ENCODE measurements at places on chromosomes 3 and 15.

- no peak for DNase-seq
These were observed 543.3 kb upstream of the UBE2E2 start for GRCh38 chr3:22659651-22660475.

DNA sequence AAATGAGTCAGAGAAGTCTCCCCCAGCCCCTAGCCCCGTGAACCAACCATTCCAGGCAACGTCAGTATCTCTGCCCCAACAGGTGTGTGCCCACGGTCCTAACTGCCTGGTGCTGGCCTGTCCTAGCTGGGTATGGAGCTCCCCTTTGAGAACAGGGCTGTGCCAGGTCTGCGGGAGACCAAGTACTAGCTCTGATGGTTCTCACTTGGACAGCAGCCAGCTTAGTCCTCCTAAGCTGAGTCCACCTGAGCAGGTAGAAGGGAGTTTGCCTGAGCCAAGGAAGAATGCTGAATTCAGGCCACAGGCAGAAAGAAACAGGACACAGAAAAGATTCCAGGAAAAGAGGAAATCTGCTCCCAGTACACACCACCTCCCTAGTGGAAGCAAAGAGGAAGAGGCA, 33.1 kb upstream of the PARL start:
- DNase-seq: no peak

DNA sequence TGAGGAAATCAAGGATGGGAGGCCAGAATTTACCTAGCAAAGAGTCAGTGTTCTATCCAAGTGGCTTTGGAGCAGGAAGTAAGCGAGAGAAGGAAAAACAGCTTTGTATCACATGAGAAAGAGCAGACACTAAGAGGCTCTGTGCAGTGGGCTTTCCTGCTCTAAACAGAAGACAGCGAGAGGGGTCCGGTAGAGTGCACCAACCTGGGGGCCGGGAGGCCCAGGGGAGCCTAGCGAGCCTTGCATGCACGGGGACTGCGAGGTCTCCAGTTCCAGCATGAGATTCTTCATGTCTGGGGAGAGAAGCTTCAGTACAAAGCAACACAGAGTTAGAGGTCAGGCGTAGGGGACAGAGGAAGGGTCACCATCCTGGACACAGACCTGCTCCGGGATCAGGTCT, 33.5 kb downstream of the COLQ start:
- no peak for DNase-seq

DNA sequence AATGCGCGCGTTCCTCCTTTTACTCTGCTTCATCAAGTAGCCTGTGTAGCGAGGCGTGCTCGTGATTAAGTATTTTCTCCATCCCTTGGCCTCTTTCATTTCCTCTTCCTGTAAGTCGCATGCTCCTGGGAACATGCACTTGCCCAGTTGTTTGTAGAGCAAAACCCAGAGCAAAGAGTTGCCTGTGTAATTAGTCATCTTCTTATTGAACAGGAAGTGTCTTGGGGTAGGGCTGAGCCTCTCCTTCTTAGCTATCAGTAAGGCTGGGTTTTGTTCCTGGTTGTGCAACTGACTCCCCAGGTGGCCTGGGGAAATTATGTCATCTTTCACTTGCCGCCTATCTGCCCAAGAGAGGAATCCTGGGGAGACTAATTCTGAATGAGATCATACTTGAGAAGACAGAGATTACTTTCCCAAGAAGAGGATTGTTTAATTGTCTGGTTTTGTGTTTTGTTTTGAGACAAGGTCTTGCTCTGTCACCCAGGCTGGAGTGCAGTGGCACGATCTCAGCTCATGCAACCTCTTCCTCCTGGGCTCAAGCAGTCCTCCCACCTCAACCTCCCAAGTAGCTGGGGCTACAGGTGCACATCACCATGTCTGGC, 14.9 kb downstream of the LIPH start:
- DNase-seq: no peak

DNA sequence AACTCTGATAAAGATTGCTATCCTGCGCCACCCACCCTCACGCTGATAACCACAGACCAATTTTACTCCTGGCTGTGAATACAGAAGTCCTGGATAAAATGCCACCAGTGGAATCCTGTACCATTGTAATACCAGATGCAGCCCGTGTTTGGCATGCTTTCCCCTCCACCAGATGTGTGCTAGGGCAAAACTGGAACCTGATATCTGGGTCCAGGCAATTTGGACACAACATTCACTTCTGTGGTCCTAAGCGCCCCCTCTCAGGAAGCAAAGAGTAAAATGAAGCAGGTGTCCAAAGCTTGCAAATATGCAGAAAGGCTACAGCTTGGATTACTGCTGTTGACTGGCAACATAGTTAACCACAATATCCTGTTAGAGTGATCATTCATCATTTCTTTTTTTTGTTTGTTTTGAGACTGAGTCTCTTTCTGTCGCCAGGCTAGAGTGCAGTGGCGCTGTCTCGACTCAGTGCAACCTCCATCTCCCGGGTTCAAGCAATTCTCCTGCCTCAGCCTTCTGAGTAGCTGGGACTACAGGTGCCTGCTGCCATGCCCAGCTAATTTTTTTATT, 32.8 kb downstream of the LOXL1 start:
- no peak for DNase-seq

GRCh38 chr15:66482539-66482938, 15.0 kb downstream of the SNAPC5 start:
- DNase-seq: no peak

DNA sequence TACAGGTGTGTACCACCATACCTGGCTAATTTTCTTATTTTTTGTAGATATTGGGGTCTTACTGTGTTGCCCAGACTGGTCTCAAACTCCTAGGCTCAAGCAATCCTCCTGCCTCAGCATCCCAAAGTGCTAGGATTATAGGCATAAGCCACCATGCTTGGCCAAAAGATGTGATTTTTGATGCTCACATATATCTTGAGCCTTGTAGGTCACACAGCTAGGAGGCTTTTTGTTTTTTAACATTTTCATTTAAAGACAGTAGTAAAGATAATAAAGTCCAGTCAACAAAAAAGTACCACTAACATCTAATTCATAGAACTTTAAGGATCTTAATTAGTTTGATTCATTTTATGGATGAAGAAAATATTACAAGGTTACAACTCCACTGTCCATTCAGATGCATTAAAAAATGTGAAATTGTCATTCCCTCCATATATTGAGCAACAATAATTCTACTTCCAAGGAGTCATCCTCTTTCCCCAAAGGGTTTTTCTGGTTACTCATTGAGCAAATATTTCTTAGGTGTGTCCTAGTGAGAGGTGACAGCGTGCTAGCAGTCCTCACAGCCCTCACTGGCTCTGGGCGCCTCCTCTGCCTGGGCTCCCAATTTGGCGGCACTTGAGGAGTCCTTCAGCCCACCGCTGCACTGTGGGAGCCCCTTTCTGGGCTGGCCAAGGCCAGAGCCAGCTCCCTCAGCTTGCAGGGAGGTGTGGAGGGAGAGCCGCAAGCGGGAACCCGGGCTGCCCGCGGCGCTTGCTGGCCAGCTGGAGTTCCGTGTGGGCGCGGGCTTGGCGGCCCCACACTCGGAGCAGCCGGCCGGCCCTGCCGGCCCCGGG, 8.3 kb upstream of the TASOR start:
- no peak for DNase-seq

DNA sequence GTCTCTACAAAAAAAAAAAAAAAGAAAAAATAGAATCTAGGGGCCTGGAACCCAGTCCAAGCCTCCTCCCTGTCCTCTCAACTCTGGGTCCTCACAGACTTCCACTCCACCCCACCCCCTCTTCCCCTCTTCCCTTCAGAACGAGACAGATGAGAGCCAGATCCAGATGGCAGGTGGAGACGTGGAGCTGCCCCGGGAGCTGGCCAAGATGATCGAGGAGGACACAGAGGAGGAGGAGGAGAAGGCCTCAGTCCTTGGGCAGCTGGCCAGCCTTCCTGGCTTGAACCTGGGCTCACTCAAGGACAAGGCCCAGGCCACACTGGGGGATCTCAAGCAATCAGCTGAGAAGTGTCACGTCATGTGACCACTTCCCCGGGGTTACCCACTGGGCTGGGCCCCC, 3.6 kb downstream of the CPLX3 start:
- DNase-seq: no peak

- no peak for DNase-seq
These were observed 41.8 kb downstream of the FILIP1L start for GRCh38 chr3:100072326-100073048.

DNA sequence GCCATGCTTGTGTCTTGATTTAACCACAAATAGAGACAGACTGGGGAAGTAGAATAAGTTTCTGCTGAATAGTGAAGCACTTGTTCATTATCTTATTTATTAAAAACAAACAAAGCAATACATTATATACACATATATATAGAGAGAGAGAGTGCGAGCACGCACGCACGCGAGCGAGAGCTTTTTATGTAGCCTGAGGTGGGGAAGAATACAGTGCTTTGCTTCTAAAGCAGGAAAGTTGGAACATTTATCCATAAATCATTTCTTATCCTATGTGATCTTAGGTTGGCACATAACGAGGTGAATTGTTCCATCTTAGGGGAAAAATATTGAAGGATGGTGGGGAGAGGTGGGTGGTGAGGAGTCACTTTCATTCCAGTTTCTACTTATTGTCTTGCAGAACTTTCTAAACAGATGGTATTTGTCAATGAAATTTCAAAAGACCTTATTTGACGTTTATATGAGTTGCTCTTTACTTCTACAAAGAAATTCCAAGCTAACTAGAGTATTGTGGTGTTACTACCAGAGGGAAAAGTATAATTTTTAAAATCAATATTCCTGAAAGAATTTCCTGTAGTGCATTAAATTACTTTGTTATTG, 110.0 kb downstream of the ATG7 start:
- DNase-seq: no peak

DNA sequence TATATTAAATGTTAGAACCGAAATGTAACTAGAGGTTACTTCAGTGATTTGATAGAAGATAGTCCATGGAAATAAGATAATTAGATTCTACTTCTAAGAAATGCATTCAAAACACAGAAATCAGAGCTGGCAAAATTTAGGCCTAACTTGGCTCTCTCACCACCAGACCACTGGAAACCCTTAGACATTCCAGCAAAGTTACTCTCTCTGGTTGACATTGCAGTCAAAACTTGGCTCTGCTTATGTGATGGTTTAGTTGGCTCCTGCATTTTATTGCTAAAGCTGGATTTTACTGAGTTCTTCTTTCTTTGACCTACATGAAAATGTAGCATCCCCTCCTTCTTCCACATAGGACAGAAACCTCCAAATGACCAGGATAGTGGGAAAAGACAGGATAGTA, 35.4 kb upstream of the CBLB start:
- no peak for DNase-seq

- DNase-seq: no peak
These were observed 65.2 kb downstream of the TLE3 start for GRCh38 chr15:70032509-70032908.

DNA sequence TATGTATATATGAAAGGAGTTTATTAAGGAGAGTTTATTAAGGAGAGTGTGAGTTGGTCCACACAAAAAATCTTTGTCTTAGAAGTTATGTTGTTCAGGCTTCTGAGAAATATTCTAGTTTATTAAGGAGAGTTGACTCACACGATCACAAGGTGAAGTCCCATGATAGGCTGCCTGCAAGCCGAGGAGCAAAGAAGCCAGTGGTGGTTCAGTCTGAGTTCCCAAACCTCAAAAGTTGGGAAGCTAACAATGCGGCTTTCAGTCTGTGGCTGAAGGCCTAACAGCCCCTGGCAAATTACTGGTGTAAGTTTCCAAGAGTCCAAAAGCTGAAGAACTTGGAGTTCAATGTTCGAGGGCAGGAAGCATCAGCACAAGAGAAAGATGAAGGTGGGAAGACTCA, 42.4 kb upstream of the DAZL start:
- no peak for DNase-seq

DNA sequence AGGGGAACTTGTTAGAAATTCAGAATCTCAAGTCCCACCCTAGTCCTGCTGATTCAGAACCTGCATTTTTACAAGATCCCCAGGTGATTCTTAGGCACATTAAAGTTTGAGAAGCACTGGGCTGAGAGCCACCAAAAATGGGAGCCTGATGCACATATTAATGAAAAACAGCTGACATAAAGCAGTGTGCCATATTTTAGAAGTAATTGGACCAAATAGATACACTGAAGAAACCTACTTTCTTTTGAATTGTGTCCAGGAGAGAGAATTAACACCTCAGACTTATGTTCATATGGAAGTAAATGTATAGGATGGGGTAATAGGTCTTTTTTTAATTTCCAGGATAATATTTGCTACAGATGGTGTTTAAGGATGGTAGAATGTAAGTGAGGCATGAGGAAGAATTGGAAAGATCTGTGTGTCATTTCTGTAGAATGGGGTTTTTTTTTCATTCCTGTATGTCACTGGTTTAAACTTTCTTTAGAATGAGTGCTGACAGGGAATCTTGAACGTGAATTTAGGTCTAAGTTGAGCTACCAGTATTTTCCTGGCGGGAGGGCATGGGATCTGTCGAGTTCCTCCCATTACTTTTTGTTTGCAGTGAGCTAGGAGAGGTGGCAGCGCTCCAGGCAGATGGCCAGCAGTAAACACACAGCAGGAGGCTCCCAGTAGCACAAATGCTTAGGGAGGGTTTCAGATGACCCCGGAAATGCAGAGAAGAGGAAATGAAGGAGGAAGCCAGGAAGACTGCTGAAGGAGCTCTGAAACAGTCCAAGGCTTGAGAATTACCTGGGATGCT, 185.6 kb downstream of the PLCL2 start:
- no peak for DNase-seq

GRCh38 chr3:126539558-126540250, 15.7 kb downstream of the CHST13 start:
- no peak for DNase-seq

DNA sequence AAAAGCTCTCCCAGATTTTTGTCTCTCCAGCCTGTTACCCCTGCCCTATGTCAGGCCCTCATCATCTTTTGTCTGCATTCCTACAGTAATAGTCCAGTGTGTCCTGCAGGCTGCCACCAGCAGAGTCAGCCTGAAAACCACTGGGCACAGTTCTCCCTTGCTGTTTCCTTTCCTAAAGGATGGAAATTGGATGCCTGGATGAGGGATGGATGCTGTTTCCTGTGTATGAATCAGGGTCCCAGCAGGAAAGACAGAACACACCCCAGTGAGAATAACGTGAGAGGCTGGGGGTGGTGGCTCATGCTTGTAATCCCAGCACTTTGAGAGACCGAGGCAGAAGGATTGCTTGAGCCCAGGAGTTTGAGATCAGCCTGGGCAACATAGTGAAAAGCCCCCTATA, 3.3 kb upstream of the SNX33 start:
- DNase-seq: no peak

GRCh38 chr3:66744986-66745385, 244.2 kb upstream of the LRIG1 start:
- DNase-seq: no peak

GRCh38 chr3:51682079-51682478, 11.0 kb downstream of the TEX264 start:
- no peak for DNase-seq

DNA sequence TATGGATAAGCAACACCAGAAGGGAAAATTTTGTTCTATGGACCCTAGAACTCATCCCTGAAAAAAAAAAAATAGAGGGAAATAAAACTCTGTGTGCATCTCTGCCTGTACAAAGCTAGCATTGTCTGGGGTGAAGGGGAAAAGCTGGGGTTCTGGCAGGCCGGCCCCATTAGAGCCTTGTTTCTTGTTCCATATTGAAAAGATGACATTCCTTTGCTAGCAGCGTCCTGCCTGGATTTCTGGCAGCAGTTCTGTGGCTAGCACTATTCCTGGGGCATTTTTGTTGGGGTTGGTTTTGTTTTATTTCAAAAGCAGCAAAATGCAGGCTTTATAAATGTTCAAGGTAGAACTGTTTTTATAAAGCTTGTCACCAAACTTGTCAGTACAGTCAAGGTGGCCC, 45.2 kb downstream of the RARB start:
- no peak for DNase-seq

GRCh38 chr3:68482565-68482964, 449.8 kb downstream of the TAFA4 start:
- no peak for DNase-seq

- no peak for DNase-seq
These were observed 24.3 kb downstream of the FILIP1L start for GRCh38 chr3:100089812-100090668.
